NB4 (cell line): ENCODE measurements at places on chromosomes 5 and 9.

DNA sequence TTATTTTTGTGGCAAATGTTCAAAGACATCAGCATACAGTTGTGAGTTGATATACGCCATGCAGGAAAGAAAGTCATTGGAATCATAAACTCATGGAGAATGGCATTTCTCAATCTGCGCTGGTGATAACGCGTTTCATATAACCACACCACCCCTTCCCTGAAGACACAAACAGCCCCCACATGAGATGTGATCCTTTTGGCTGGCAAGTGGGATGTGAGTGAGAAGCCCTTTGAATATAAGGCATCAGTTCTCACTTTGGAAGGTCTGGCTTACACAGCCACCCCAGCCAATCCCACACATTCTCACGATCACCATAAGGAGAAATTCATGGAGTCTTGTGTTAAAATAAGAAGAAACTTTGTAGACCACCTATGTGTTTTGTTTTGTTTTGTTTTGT is 725.0 kb downstream of the PRELID2 start:
- no peak for DNase-seq

- DNase-seq: no peak
Observed at GRCh38 chr9:124345751-124346281, 69.4 kb downstream of the PSMB7 start.

DNA sequence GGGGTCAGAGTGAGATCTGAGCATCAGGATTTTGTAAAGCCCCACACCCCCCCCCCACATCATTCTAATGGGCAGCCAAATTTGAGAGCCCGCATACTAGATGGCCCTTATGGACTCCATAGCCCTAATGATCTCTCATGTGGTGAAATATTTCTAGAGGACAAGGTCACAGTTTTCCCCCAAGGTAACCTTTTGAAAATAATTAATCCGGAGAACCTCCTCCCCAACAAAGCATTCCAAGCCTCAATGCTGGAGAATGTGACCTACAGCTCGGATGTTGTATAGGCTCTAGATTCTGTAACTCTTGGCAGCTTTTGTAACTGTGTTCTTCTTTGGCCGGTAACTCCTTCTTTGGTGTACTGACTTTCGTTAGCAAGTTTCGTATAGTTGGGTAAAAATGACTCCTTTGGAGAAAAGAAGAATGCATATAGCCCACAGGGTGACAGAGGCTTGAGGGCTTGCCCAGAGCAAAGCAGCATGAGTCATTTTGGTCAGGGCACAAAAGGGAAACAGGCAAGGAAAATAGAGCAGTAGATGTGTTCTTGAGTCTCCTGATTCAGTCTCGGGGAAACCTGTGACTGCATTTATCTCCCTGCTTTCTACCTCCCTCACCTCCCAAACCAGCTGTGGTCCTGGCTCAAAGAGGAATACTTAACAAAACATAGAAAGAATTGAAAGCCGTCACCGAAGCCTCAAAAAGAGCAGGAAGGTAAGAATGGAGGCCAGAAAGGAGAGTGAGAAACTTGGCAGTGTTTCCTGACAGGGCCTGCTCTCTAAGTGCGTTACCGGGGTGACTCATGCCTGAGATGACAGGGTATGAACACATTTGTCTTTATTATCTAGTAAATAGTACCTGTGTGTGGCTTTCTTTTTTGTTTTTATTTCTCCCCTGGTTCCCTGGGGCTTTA is 6.6 kb upstream of the XPA start:
- peak; percentile 59 for DNase-seq

DNA sequence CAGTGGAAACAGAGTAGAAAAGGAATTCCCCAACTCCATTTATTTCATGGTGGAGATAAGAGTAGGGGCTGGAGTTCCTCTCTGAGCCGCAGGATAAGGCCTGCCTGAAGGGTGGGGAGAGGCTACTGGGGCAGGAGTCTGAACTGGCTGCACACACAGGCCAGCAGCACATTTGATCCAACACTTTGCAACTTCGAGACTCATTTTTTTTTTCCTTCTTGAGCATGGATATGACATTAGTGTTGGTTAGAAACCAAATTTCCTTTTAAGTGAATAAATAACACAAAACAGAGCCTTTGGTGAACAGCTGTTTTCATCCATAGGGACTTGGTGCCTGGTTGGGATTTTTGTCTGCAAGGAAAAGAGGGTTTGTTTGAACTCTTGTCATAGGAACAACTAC is 76.6 kb downstream of the RALGPS1 start:
- DNase-seq: no peak

- DNase-seq: no peak
Observed at GRCh38 chr5:128083811-128084227, 253 bp downstream of the SLC12A2 start.

DNA sequence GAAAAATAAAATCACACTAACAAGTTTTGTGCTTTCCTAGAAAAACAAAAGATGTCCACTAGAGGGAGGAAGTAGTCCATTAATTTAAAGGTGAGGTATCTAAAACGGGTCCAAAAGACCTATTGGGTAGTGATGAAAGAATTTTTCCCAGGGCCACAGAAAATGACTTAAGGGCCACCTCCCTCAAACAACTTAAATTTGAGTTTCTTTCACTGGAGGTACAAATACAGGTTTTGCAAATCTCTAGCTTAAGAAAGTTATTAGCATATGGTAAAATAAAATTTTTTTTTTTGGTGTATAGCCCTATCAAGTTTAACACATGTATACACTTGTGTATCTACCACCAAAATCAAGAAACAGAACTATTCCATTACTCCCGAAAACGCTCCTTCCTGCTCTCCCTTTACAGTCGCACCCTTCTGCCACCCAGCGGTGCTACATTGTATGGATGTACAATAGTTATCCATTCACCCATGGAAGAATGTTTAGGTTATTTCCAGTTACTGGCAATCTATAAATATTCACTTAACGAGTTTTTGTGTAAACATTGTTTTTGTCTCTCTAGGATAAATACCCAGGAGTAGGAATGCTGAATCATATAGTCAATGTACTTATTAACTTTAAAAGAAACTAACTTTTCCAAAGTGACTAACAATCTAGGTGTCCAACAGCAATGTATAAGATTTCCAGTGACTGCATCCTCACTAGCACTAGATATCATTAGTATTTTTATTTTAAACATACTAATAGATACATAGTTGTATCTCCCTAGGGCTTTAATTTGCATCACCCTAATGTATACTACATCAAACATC is 21.9 kb downstream of the DEPDC1B start:
- DNase-seq: peak; percentile 38

DNA sequence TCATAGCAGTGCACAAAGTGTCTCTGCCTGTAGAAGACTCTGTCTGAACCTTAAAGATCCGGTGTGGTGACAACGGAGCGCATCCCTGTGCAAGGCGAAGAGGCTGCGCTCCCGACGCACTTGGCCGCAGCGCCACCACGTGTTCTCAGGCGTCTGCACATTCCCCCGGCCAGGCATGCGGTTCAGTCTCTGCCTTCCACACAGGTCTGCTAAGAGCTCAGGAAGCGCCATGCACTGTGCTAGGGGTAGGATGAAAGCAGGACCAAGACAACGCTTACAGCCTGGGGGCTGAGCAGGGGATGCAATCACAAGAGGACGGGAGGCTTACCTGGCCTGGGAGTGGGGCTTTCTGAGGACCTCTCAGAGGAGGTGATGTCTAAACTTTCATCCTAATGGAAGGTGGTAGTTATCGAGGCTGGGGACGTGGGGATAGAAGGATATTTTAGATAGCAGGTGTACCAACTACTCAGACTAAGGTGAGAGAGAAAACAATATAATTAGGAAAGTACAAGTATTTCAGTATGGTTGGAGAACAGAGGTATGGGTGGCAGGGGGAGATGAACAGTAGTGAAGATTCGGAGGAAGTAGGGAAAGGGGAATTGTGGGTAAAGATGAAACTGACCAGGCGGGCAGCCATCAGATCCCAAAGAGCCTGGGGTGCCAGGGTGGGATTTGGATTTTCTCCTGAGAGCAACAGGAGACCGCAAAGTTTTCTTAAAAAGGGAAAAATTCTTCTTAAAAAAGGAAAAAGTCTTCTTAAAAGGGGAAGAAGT is 13.3 kb downstream of the CAPSL start:
- DNase-seq: peak; percentile 64

DNA sequence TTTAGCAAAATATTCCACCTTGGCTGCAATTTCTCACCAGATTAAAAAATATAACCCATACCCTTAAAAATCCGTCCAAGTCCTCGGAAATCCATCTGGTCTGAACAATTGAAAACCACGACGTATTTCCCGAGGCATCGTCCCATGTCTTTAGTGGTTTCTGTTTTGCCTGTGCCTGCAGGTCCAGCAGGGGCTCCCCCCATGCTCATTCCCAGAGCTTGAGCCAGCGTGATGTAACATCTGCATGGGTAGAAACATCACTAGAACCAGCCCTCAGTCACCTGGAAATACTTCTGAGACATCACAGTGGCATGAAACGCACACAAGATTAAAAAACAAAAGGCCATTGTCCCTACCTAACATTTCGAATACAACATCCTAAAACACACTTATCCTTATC is 114.0 kb downstream of the DNAH5 start:
- DNase-seq: no peak

DNA sequence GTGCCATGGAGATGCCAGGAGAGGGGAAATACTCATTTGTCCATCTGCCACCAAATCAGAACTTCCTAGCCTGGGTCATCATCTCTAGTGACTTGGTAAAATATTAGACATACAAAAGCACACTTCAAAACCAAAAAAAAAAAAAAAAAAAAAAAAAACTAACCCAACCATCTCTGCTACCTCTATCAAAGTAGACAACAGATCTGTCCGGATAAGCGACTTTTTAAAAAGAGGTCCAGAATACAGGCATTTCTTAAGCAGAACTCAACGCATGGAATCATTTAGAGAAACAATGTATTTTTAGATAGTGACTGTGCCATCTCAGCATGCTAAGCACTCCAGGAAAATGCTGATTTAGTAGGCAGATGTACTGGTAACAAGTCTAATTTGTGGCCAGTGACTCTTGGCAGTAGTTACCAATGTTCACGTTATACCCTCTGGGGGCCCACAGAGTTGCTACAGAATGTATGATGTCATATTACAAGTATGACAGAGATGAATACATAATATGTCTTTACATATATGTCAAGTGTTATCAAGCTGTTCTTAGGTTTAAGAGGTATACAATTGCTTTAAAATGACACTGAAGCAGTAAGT is 107.8 kb downstream of the SMIM23 start:
- peak; percentile 12 for DNase-seq

DNA sequence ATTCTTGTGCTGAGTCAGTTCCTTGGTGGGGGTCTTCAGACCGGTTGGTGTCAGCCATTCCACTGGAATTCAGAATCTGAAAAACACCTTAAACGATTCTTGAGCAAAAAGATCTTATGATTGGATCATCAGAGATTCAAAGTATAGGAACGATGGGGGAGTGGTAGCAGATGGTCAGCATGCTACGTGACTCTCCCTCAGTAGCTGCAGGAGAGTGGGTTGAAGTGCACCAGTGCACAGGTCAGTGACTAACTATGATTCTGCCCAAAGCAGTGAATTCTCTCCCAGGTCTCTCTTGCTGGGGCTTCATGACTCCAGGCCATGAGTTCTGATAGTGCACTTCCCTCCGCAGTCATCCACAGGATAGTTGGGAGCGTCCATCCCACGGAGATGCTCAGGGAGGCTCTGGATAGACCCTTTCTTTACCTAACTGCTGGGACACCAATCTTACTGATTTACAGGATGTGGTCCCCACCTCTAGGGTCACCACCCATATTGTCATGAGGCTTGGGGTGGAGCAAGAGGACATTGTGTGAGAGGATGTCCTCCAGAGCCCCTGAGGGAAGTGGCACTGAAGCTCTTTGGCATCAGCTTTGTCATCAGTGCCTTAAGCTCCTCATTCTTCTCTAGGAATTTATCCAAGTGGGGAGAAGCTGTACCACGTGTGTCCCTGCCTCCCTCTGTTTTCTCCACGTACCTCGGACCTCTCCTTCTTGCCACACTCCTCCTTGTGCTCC is 62.0 kb downstream of the RASGRF2 start:
- DNase-seq: no peak

DNA sequence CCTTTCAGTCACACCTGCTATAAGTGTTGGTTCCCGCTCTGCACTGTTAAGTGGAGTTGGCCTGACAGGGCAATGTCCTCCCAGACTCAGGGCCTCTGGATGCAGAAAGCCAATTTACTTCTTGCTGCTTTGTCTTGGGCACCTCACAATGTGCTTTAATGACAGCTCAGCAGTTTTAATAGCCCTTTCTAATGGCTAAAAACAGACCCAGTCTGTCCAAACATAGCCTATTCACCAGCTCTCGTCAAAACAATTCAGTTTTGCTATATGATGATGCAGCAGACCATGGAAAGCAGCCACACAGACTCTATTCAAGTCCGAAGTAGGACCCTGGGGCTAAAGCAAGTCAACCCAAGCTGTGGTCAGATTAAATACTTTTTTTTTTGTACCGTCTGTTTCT is 529.1 kb upstream of the SEMA6A start:
- DNase-seq: no peak

GRCh38 chr5:142981886-142982820 is 212.0 kb downstream of the ARHGAP26 start:
- DNase-seq: no peak

DNA sequence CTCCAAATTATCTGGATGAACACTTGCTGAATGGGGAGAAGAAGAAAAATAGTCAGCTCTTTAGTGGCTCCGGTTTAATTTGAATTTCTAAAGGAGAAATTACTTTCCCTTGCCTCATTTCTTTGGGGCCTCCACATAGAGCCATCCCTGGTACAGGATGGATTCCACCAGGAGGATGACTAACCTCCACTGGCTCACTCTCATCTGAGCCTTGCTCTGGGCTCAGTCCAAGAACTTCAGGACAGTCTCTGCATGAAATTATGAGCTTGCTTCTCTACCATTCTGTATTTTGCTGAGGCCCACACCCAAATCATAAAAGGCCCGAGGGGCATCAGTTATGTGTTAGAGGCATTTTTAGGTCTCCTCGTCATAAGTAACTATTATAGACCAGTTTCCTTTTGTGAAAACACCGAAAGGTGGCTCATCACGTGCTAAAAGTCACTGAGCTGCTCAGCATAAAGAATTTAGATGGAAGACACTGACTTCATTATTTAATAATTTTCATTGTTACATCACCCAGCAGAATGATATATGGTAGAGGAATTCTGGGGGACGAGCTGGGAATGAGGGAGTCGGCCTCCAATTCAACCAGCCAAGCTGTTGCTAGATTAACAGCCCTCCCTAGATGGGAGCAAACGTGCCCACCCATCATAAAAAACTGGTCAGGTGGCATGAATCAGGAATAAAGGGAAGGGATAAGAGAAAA is 222.1 kb downstream of the TARS1 start:
- DNase-seq: no peak

DNA sequence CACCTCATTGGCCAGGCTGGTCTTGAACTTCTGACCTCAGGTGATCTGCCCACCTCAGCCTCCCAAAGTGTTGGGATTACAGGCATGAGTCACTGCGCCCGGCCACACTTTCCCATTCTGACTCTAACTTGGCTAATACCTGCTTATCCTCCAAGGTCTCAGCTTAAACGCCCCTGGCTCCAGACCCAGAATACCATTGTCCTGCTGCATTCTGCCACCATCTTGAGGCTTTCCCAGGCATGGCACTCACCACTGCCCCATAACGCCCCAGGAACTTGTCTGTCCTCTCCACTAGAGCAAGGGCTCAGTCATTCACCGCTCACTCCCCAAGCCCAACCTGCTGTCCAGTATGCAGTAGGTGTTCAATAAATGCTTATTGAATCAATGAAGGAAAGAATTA is 39.8 kb downstream of the CAMK2A start:
- DNase-seq: peak; percentile 26

- DNase-seq: peak; percentile 62
Observed at GRCh38 chr9:86202338-86202882, 57.0 kb downstream of the C9orf153 start.

- DNase-seq: no peak
Observed at GRCh38 chr9:121599872-121600585, 51.4 kb upstream of the DAB2IP start.
